ENCODE measurements at places on chromosomes 7 and 10.

- no peak for DNase-seq
- H3K36me3 ChIP-seq: no peaks in the 10 kb centered on the region
- no peak overlapping the region for H3K27ac ChIP-seq
- no peaks in the 10 kb centered on the region for H3K27me3 ChIP-seq
- H3K4me3 ChIP-seq: no peak overlapping the region
These were observed 17.0 kb upstream of the SVIL start for GRCh38 chr10:29651767-29652166.

DNA sequence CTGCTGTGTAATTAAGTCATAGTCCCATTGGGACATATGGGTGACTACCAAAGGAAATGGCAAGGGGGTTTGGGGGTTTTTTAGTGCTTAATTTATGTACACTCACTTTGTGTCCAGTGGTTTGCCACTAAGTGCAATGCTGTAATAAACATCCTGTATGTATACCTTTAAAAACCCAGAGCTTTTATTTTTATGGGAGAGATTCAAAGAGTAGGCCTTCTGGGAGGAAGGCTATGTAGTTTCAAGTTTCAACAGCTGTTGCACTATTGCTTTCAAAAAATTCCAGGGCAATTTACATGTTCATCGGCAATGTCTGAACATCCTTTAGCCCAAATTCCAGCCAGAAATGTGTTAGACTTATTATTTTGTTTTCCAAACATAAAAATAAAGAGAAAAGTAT lies 744.7 kb downstream of the XPNPEP1 start:
- H3K36me3 ChIP-seq: no peaks in the 10 kb centered on the region
- no peak for DNase-seq
- no peak overlapping the region for H3K27ac ChIP-seq
- H3K27me3 ChIP-seq: no peaks in the 10 kb centered on the region
- H3K4me1 ChIP-seq: no peaks in the 10 kb centered on the region

- no peaks in the 10 kb centered on the region for H3K4me1 ChIP-seq
- no peak overlapping the region for H3K27ac ChIP-seq
- H3K36me3 ChIP-seq: no peaks in the 10 kb centered on the region
These were observed 75.4 kb upstream of the SVIL start for GRCh38 chr10:29710128-29710527.

GRCh38 chr7:75725306-75725705 lies 13.4 kb downstream of the HIP1 start:
- no peak for DNase-seq
- no peaks in the 10 kb centered on the region for H3K36me3 ChIP-seq
- H3K27me3 ChIP-seq: no peaks in the 10 kb centered on the region

GRCh38 chr10:71479831-71480230 lies 83.1 kb downstream of the CDH23 start:
- no peaks in the 10 kb centered on the region for H3K36me3 ChIP-seq
- no peak overlapping the region for H3K4me3 ChIP-seq
- peaks cover 18% of the 10 kb centered on the region for H3K4me1 ChIP-seq
- no peak overlapping the region for H3K27ac ChIP-seq
- no peaks in the 10 kb centered on the region for H3K27me3 ChIP-seq

DNA sequence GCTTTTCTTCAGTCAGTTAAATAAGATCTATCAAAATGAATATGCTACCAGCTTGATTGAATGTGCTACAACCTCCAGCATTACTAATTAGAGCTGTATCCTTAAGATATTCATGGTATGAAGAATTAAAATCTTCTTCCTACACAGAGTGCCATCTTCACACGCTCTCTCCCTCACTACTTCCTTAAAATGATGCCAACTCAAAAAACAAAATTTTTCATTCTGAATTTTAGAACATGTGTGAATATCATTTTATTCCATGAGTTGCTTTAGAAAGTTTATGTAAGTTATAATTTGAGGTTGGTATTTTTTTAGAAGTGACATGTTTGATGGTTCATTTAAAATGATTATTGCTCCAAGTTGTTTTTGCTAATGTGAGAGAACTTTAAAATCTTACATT lies 407.5 kb upstream of the CELF2 start:
- no peak overlapping the region for H3K27ac ChIP-seq
- no peaks in the 10 kb centered on the region for H3K36me3 ChIP-seq
- no peak for DNase-seq
- H3K27me3 ChIP-seq: no peaks in the 10 kb centered on the region

DNA sequence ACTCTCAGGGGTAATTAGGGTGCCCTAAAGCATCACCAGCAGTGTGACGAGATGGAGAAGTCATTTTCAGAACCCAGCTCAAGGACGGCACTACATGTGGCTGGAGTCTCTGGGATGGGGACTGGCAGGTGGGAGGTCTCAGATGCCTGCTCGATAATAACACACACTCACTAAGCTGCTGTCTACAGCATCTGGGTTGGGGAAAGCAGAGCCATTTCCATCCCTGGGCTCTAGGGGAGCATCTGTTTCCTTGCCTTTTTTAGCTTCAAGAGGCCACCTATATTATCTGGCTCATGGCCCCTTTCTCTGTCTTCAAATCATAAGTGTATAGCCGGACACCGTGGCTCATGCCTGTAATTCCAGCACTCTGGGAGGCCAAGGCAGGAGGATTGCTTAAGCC lies 79.6 kb downstream of the SH3PXD2A start:
- no peaks in the 10 kb centered on the region for H3K36me3 ChIP-seq
- no peak for DNase-seq
- no peaks in the 10 kb centered on the region for H3K27me3 ChIP-seq

DNA sequence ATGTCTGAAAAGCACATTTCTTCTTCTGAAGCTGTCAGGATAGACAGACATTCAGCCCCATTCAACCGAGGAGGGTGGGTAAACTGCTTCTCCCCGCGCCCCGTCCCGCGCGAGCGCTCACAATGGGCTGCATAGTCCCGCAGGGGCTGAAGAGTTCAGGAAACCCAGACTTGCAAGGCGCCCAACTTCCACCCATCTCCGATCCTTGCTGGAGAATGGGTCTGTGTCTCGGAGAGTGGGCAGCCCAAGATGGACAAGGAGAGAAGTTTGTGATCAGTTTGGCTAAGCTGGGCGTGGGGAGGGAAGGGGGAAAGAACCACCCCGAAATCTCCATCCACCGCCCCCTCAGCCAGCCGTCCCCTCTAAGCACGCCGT lies 686 bp downstream of the AASS start:
- H3K36me3 ChIP-seq: no peaks in the 10 kb centered on the region
- peak; percentile 81 for DNase-seq
- peak overlapping the region; percentile 97 for H3K27ac ChIP-seq
- H3K27me3 ChIP-seq: no peaks in the 10 kb centered on the region
- H3K4me3 ChIP-seq: peak overlapping the region; percentile 92

DNA sequence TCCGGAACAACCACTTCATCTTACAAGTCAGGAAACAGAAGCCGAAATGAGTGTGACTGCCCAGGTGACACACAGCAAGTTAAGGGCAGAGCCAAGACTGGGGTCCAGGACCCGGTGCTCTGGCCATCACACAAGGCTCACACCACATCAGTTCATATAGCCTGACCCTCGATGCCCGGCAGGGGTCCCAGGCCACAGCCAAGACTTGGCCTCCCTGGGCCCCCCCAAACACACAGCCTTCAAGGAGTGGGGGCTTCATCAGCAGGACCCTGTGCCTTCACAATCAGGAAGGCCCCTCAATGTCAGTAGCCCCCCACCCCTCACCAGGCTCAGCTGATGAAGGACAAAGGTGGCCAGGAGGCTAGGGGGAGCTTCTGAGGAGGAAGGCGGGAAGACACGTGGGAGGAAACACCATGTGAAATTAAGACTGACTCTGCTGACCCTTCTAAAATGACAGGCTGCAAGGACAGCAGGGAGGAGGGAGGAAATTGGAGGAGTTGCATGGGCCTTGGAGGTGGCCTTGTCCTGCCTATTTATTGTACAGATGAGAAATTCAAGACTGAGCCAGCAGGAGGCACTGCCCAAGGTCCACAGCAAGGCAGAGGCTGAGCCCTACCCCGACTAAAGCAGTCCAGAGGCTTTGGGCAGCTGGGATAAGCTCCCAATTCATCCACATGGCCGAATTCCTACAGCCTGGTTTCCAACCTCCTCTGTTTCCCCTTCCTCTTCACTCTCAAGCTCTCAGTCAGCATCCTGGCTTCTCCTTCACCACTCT lies 216.1 kb upstream of the ZMIZ1 start:
- no peaks in the 10 kb centered on the region for H3K27me3 ChIP-seq
- H3K27ac ChIP-seq: no peak overlapping the region
- H3K4me1 ChIP-seq: no peaks in the 10 kb centered on the region
- peak; percentile 30 for DNase-seq

DNA sequence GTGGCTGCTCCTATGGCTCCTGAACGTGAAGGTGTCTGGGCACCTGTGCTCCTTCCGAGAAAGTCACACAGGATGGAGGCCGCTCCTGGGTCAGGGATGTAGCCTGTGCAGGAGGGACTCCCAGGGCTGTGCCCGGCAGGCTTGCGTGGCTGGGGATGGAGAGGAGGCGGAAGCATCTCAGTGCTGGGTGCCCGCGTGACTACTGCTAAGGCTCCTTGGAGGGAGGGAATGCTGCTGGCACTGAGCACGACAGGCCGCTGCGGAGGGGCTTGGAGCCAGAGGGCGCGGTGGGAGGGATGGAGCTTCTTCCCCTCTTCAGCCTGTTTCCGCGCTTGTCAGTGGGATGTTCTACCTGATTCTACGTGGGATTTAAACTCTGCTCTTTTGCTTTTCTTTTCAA lies 35.0 kb downstream of the ADCY1 start:
- DNase-seq: no peak
- no peaks in the 10 kb centered on the region for H3K36me3 ChIP-seq
- H3K27ac ChIP-seq: no peak overlapping the region
- H3K4me3 ChIP-seq: no peak overlapping the region

GRCh38 chr10:44297963-44298362 lies 86.9 kb downstream of the CXCL12 start:
- H3K4me3 ChIP-seq: no peak overlapping the region
- H3K4me1 ChIP-seq: peaks cover 8% of the 10 kb centered on the region
- no peak overlapping the region for H3K27ac ChIP-seq
- no peak for DNase-seq
- no peaks in the 10 kb centered on the region for H3K36me3 ChIP-seq

DNA sequence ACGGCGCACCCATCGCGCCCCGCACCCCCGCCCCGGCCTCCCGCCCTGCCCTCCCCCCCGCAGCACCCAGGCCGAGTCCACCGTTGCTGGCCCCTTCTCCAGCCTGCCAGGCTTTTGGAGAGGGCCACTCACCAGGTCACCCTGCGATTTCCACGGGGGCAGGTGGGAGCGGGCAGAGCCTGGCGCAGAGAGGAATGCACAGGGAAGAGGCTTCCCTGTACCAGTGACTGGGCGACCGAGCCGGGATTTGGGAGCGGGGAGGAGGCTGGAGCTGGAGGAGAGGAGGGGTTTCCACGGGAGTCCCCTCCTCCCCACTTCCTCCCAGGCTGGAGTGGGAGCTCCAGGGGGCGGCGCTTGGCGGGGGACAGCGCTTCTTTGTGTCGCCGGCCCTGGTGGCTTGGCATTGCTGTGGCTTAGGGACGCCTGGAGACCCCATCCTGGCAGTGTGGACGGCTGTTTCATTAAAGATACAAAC lies 19.3 kb downstream of the TCAF1 start:
- H3K4me3 ChIP-seq: peak overlapping the region; percentile 61
- peak overlapping the region; percentile 78 for H3K27ac ChIP-seq
- no peaks in the 10 kb centered on the region for H3K36me3 ChIP-seq
- DNase-seq: peak; percentile 87
- H3K4me1 ChIP-seq: peaks cover 4% of the 10 kb centered on the region
- no peaks in the 10 kb centered on the region for H3K27me3 ChIP-seq

DNA sequence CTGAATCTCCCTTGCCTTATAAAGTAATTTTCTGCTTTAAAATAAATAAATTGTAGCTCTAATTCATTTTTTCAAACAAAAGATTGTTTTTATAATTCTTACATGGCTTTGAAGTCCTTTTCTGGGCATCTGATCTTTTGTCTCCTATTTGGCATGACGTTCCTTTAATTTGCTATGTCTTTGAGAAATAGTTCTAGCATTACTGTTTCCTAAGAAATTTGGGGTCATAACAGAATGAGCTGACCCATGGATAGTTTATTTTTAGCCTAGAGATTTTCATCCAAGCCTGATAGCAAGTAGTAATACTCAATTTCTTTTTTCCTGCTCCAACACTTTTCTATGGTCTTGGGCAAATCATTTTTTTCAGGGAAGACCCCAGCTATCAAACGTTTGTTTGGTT lies 31.4 kb downstream of the CCDC71L start:
- no peaks in the 10 kb centered on the region for H3K27me3 ChIP-seq
- no peaks in the 10 kb centered on the region for H3K36me3 ChIP-seq
- H3K4me1 ChIP-seq: peaks cover 8% of the 10 kb centered on the region
- H3K27ac ChIP-seq: no peak overlapping the region
- DNase-seq: no peak

- H3K36me3 ChIP-seq: peaks cover 89% of the 10 kb centered on the region
- peak overlapping the region; percentile 18 for H3K27ac ChIP-seq
- H3K4me3 ChIP-seq: no peak overlapping the region
- peaks cover 21% of the 10 kb centered on the region for H3K4me1 ChIP-seq
- DNase-seq: no peak
These were observed 287.9 kb downstream of the TNS3 start for GRCh38 chr7:47293884-47294555.

- DNase-seq: no peak
- no peak overlapping the region for H3K4me3 ChIP-seq
- no peaks in the 10 kb centered on the region for H3K27me3 ChIP-seq
- no peaks in the 10 kb centered on the region for H3K36me3 ChIP-seq
- peaks cover 13% of the 10 kb centered on the region for H3K4me1 ChIP-seq
These were observed 206.2 kb downstream of the ZNF365 start for GRCh38 chr10:62580396-62580795.

DNA sequence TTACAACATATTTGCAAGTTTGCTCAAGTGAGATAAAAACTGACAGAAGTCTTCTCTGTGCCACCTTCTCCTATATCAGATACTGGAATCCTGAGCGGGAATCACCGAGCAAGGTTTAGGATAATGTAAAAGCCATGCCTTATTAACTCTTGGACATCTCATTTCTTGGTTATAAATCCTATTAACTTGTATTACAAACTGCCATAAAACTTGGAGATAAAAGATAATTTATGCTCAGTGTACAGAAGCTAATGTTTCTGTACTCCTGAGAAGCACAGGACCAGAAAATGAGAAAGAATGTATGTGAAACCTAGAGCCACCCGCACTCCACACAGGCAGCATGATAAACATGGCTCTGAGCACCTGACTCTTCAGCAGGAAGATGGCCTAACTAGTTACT lies 181.2 kb upstream of the NOBOX start:
- no peak overlapping the region for H3K27ac ChIP-seq
- no peak overlapping the region for H3K4me3 ChIP-seq
- H3K36me3 ChIP-seq: no peaks in the 10 kb centered on the region
- H3K4me1 ChIP-seq: no peaks in the 10 kb centered on the region

- H3K4me1 ChIP-seq: no peaks in the 10 kb centered on the region
- H3K4me3 ChIP-seq: no peak overlapping the region
- no peak overlapping the region for H3K27ac ChIP-seq
- no peak for DNase-seq
- no peaks in the 10 kb centered on the region for H3K27me3 ChIP-seq
These were observed 116.2 kb upstream of the LAMB4 start for GRCh38 chr7:108246227-108246837.

- no peaks in the 10 kb centered on the region for H3K4me1 ChIP-seq
- H3K27ac ChIP-seq: no peak overlapping the region
- no peak overlapping the region for H3K4me3 ChIP-seq
These were observed 28.2 kb downstream of the INPP5F start for GRCh38 chr10:119754085-119754484.

All from upper lobe of left lung (tissue), 6 donors.